ENCODE measurements at places on chromosomes 12 and 14. TPM values are rescaled to one million over a fixed set of nuclear protein-coding genes. Genes with fewer than 3 reads are reported as not detected.

The CCDC177 gene
- not detected for total RNA-seq

The B3GNT4 gene
- total RNA-seq = 0.90 TPM

The NYNRIN gene
- 0.52 TPM for total RNA-seq

The PRR4 gene
- total RNA-seq = 1.3 TPM

The RNU4-1 gene
- 2,335 TPM for total RNA-seq

GRCh38 chr12:47097276-47097896, 17.6 kb upstream of the AMIGO2 start:
- DNase-seq = no peak

DNA sequence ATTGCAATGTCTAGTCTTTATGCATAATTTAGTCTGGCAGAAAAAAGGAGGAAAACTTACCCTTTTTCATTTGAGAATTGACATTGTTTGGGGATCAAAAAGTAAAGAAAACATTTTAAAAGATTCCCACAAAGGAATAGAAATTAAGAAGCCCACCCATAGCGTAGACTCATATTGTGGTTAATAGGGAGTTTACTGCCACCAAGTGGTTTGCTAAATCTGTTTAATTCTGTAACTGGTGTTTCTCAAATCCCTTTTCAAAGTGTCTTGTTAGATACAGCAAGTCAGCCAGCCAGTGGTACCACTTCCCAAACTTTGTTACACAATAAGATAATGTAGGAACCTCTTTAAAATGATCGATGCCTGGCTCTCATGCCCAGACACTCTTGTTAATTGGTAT, 180.3 kb downstream of the IPO8 start:
- no peak for DNase-seq

DNA sequence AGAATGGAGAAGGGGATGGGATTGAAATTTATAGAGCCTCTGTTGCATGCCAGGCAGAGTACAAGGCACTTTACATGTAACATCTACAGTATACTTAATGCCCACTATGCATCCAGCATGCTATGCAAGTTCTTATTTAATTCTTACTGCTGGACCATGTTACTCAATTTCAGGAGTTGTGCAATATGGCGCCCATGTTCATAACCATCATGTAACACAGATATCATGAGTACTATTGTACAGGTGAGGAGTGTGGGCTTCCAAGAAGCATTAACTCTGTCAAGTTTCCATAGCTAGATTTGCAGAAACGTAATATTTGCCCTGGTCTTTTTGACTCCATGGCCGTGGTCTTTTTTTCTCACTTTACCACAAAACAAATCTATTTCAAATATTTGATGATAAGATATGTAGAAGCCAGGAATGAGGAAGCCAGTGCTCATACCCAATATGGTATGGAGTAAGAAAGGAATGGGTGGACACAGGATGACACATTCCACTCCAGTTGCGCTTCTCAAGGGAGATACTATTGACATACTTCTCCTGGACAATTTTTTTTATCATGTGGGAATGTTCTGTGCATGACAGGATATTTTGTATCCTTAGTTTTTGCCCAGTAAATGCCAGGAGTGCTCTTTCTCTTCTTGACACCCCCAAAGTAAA, 191.8 kb downstream of the C12orf75 start:
- DNase-seq = no peak

DNA sequence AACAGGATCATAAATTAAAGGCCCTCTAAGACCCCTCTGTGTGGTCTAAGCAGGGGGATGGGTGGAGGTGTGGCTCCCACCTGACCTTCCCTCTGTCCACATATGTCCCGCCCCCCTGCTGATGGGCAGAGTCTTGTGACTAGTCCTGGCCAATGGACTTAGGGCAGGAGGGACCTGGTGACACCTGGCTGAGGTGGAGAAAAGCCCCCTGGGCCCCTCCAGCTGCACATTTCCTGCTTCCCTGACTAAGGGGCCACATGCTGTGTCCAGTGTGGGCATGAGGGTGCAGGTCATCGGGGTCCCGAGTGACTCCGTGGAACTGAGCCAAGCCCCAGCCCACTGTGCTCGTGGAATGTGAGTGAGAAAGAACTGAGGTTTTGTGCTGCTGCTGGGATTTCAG, 254.7 kb downstream of the ADGRD1 start:
- DNase-seq = no peak

GRCh38 chr12:117105902-117106301, 6.7 kb upstream of the TESC start:
- DNase-seq = peak; percentile 64

DNA sequence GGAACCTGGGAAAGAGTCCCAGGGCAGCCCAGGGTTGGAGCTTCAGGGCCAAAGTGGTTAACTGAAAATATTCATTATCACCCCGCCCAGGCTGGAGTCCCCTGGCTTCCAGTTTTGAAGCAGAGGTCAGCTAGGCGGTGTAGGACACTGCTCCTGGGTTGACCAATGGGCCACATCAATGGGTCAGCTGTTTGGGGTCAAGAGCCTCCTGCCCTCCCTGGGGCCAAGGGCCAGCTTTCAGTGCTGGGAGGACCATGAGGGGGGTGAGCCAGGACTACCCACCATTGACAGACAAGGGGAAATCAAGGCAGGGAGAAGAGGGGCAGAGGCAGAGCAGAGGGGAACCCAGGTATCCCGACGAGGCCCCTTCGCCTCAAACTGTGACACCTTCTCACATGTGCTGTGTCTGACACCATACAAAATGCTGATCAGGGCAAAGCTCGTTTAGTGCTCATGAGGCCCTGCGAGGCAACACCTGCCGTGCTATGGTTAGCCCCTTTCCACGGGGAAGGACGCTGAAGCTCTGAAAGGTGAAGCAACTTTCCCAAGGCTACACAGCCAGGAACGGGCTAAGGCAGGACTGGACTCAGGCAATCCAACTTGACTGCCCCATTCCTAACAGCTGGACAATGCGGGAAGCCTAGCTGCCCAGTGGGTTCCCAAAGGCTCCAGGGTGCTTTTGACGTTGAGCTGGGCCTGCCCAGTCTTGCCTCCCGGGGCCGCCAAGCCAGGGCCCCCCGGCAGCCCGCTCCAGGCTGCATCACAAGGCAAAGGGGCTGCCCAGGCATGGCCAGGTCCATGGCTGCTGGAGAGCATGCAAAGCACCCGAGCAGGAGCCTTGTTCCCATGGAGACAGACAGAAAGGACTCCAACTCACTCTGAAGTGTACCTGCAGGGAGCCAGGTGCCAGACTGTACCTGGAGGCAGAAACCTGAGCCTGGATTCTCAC, 2.0 kb downstream of the SYNE3 start:
- DNase-seq = no peak

DNA sequence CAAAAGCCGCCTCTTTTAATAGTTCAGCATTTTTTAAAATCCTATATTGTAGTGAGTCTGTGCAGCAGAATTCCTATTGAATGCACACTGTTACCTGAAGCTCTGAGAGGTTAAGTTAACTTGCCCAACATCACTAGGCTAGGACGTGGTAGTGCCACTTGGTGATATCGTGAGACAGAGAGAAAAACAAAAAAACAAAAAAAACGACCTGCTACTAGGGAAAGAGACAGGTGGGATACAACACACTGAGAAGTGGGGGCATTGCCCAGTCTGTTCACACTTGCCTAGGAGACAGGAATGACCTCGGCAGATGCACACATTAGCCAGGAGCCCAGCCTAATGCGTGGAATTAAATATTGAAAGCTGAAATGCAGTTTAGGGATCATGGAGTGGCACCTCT, 129.7 kb upstream of the CCND2 start:
- DNase-seq = peak; percentile 48
